ENCODE measurements at places on chromosomes 5 and 9.

DNA sequence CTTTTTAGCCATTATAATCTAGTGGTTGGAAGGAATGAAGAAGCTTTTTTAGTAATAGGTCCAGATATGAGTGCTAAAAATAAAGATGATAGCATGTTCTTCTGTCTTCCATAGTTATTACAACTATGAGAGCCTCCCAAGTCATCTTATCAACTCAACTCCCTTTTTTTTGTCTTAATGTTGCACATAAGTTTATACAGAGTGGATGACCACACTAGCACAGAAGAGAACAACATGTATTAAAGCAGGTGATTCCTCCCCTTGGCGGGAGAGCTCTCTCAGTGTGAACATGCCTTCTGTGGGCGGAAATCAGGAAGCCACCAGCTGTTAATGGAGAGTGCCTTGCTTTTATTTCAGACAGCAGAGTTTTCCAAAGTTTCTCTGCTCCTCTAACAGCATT, 40.1 kb upstream of the STX17 start:
- DNase-seq: no peak

DNA sequence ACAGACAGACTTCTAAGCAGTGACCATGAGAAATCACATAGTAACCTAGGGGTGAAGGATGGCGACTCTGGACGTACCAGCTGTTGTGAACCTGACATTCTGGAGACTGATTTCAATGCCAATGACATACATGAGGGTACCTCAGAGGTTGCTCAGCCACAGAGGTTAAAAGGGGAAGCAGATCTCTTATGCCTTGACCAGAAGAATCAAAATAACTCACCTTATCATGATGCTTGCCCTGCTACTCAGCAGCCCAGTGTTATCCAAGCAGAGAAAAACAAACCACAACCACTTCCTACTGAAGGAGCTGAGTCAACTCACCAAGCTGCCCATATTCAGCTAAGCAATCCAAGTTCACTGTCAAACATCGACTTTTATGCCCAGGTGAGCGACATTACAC, 38.0 kb upstream of the CCDC152 start:
- no peak for DNase-seq

GRCh38 chr5:130337179-130337888, 433.1 kb downstream of the CHSY3 start:
- no peak for DNase-seq

DNA sequence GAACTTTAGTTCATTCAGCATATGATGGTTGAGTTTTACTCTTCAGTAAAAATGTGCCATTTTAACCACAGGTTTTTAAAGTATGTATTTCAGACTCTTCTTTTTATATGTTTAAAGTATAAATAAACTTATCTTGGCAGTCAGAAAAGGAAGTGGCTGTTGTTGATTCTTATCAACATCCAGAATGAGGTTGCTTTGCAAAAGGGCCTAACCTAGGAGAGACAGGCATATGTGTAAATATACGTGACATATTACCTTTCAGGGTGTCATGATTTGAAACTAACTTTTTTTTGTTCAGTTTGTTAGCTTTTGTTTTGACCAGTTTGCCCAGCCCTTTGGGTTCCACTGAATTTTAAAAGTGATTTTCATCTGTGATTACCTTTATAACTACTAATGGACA, 7.4 kb downstream of the SMARCA2 start:
- DNase-seq: no peak

GRCh38 chr5:100517301-100517974, 17.7 kb upstream of the FAM174A start:
- no peak for DNase-seq

GRCh38 chr9:113614843-113615648, 151.5 kb downstream of the RGS3 start:
- no peak for DNase-seq

- DNase-seq: no peak
Observed at GRCh38 chr5:10319202-10319851, 11.6 kb upstream of the CMBL start.

DNA sequence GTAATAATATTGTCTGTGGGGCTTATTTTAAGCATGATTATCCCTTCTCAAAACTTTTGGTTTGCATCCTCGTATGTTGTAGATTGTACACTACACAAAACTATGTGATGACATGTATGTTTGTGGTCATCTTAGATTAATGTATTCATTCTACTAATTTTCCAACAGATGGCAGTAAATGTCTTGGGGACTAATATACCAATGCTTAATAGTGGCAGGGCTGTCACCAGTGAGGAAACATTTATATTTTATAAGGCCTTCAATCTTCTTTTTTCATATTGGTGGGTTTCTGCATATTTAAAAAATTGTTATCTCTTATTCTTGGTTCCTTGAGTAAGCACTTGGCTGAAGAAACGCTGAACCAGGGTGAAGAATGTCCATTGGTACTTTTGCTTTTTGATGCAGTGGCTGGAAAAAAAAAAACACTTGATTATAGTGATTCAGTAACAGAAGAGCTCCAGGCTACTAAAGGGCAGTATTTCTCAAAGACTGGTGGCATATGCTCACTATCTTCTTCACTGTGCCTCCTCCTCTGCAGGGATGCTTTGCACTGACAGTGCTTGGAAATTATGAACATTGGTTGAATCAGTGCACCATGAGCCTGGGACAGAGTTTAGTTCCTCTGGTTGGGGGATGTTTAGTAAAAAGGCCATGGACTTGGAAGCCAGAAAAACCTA, 530.3 kb downstream of the RASEF start:
- DNase-seq: no peak

DNA sequence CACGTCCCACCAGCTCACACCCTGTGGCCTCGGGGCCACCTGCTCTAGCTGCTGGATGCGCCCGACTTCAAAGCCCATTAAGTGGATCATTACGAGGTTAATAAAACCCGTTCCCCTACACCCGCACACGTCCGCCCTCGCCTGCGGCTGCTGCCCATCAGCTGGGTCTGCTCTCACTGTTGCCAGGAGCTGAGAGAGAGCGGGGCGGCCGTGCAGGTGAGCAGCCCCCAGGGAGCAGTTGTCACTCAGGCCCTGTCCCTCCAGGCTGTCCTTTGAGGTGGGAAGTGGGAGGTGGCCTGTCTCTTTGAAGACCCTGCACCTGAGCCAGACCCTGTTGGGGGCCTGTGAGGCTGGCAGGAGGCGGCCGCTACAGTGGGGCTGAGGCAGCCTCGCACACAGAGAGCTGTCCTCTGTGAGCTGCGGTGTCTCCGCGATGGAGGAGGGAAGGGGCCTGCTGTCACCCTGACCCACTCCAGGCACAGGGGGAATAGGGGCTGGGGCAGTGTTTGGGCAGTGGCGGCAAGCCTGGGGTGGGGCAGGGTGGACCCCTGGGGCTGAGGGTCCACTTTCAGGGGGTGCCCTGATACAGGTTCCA, 12.8 kb upstream of the UNC5A start:
- no peak for DNase-seq

DNA sequence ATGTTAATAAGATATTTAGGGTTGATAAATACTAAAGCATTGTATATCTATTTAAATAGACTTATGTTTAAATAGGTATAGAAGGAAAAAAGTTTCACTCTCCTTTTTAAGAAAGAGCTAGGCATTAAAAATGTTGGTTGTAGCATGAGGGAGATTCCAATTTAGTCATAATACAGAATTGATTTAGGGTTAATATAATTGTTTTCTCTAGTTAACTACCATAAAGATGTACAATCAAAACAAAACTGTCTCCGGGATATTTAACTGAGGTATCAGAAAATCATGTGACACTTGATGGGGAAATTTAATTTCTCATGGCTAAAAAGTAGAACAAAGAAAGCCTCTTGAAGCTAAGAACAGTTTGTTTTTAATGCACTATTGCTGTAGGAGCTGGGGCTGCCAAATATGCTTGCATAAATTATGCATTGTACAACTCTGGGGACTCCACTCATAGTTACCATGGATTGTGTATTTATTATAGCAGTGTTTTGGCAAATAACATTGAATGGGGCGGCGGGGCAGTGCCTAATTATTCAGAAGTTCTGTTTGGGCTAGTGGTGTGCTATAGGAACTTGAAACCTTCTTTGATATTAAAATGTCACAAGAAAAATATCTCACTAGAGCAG, 44.2 kb downstream of the SMC2 start:
- no peak for DNase-seq

DNA sequence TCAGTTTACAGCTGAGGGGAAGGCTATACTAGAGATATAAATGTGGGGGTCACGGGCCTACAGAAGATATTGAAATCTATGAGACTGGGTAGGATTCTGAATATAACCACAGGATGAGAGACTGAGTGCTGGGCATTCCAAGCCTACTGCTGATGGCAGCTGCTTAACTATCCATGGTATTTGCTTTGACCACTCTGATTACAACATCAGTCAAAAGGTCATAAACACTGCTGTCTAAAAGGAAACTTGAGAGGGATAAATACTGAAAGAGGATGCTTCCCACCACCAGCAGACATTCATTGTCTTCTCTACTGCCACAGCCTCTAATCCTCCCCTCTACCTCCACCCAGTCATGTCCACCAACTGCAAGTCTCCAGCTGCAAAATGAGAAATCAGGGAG, 3.8 kb downstream of the ZNF622 start:
- no peak for DNase-seq

DNA sequence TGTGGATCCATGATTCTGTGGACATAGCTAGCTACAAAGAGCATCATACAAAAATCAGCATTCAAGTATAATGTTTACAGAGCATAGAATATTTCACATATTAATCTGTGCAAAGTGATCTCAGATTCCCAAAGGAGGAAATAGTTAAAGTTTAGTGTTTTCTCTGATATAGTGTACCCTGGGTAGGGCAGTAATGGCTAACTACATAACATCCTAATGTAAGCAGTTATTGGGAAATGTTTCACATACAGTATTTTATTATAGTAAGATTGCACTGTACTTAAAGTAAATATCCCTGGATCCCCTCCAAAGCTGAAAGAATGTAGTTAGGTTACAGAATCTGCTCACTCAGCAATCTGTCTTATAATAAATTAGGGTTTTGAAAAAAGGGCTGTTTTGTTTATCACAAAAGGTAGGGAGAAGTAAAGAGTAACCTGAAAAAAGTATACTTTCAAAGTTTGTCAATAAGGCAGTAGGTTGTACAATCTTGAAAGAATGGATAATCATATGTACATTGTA, 52.5 kb upstream of the SMARCA2 start:
- no peak for DNase-seq

DNA sequence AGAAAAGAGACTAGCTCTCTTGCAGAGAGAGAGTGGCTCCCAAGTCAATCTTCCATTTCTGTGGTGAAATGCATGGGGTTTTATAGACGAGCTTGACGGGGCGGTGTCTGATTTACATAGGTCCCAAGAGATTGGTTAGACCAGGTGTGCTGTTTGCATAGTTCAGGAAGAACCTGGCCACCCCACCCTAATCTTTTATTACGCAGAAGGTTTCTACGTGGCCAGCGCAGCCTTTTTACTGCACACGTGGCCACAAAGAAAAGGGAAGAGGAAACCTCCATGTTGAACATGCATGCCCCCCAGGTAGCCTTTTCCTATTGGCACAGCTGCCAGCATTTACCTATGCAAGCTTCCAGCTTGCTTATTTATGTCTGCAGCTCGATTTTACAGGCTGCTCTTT, 92.1 kb downstream of the CAVIN4 start:
- DNase-seq: no peak

- DNase-seq: no peak
Observed at GRCh38 chr5:17289681-17290539, 72.5 kb downstream of the BASP1 start.

DNA sequence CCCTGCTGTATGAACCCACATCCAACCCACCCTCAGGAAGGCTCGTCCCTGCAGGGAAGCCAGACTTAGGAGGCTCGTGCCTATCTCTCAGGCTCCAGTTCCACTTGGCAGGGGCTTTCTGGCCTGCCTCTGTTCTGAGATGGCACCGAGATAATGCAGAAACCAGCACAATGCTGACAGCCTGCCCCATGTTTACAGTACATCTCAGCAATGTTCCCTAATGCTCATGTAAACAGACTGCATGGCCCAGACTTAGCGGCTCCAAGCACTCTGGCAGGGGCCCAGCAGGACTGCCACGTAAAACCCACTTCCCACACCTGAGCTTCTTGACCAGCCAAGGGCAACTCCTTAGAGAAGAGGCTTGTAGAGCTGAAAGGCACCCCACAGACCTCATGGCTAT, 499.5 kb upstream of the BRINP1 start:
- no peak for DNase-seq
